ENCODE measurements at places on chromosomes 2 and 18.

DNA sequence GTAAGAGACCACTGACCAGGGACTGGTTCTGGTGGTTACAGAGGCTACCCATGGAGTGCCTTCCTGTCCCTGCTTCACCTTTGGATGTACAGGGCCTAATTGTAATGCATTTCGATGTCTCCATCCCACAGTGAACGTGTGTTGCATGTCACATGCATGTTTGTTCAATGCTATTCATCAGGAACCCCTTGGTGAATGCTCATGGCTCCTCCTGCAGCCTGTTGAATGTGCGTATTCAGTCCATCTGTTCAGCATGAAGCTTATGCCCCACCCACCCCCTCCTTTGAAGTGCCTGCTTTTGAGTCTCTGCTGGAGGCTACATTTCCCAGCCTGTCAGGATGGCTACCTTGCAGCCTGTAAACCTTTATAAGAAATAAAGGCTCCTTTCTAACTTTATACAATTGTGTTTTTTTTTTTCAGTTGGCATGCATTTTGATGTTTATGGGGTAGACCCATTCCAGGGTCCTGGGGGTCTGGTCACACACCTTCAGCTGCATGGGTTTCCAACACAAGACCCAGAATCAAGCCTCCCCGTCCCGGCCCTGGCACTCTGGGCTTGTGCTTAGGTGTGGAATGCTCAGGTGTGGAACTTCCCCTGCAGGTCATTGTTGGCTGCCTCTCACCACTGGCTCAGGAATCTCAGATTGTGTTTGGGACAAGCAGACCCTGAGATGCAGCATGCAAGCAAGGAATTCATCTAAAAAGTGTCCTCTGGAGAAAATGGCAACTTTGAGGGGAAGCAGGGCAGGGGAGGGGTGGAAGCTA, 238.8 kb upstream of the HDAC4 start:
- DNase-seq: no peak
- no peak overlapping the region for H3K4me3 ChIP-seq
- H3K27me3 ChIP-seq: no peaks in the 10 kb centered on the region
- no peak overlapping the region for H3K27ac ChIP-seq

- H3K36me3 ChIP-seq: no peaks in the 10 kb centered on the region
- no peak overlapping the region for H3K4me3 ChIP-seq
- H3K27ac ChIP-seq: no peak overlapping the region
- no peaks in the 10 kb centered on the region for H3K4me1 ChIP-seq
These were observed 66.7 kb upstream of the DNAJC10 start for GRCh38 chr2:182649316-182649715.

DNA sequence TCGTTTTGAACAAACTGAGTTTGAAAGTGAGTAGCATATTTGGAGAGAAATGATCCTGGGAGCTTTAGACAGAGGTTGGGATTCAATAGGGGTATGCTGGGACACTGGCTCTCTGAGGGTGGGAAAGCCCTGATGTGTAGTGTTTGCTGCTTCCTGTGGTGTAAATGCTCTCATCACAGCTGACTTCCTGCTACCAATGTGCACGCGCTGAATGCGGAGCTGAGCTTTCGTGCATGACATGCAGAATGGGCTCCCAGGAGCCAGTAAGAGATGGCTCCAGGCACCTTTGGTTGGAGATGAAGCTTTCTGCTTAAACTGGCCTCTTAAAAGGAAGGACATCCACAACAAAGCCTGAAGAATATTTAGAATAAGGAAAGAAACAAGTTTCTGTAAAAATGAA, 224.1 kb upstream of the CCDC150 start:
- H3K27me3 ChIP-seq: no peaks in the 10 kb centered on the region
- no peaks in the 10 kb centered on the region for H3K4me1 ChIP-seq
- no peak overlapping the region for H3K4me3 ChIP-seq

GRCh38 chr2:31258351-31258750, 24.4 kb downstream of the EHD3 start:
- no peaks in the 10 kb centered on the region for H3K36me3 ChIP-seq
- H3K27me3 ChIP-seq: no peaks in the 10 kb centered on the region
- no peak overlapping the region for H3K27ac ChIP-seq
- H3K4me1 ChIP-seq: no peaks in the 10 kb centered on the region
- no peak overlapping the region for H3K4me3 ChIP-seq

- H3K27me3 ChIP-seq: no peaks in the 10 kb centered on the region
- no peak overlapping the region for H3K4me3 ChIP-seq
- H3K4me1 ChIP-seq: no peaks in the 10 kb centered on the region
- H3K36me3 ChIP-seq: no peaks in the 10 kb centered on the region
- H3K27ac ChIP-seq: no peak overlapping the region
These were observed 11.4 kb upstream of the UXS1 start for GRCh38 chr2:106205488-106205887.

DNA sequence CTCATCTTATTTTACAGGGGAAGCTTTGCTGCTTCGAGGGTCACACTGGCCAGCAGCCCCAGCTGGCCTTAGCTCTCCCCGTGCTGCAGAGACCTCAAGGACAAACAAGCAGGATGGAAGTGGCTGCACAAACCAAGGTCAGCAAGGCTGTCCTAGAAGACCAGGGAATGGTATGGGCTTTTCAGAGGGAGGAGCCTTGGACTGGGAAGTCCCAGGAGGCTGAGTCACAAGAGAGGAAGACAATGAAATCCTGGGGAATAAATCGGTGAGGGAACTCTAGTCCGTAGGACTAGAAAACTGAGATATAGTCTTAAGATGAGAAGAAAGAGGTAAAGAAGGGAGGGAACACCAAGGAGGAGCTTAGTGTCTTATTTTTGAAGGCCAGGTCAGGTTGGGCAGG, 15.7 kb downstream of the CREG2 start:
- no peak overlapping the region for H3K4me3 ChIP-seq
- no peaks in the 10 kb centered on the region for H3K36me3 ChIP-seq
- H3K27me3 ChIP-seq: no peaks in the 10 kb centered on the region
- H3K27ac ChIP-seq: no peak overlapping the region

DNA sequence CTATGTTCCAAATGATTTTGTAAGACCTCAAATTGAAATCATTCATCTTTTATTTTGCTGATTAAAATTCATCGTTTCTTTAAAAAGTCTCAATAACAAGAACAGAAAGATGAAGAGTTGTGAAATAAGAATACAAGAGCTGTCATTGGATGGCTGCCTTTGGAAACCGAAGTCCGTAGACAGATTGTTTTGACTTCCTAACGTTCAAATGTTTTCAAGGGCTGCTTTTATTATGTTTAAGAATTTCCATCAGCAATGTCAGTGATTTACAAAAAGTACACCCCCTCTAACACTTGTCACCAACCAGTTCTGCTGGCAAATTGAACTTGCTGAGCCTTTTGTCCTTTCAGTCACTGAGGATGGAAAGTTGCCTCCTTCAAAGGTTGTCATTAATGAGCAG, 89.6 kb downstream of the KCNE4 start:
- no peaks in the 10 kb centered on the region for H3K27me3 ChIP-seq
- H3K4me1 ChIP-seq: no peaks in the 10 kb centered on the region
- no peak overlapping the region for H3K27ac ChIP-seq

- no peaks in the 10 kb centered on the region for H3K36me3 ChIP-seq
- H3K27ac ChIP-seq: no peak overlapping the region
- no peaks in the 10 kb centered on the region for H3K4me1 ChIP-seq
- H3K27me3 ChIP-seq: no peaks in the 10 kb centered on the region
- no peak for DNase-seq
These were observed 141.1 kb downstream of the CELF4 start for GRCh38 chr18:37424507-37424906.

DNA sequence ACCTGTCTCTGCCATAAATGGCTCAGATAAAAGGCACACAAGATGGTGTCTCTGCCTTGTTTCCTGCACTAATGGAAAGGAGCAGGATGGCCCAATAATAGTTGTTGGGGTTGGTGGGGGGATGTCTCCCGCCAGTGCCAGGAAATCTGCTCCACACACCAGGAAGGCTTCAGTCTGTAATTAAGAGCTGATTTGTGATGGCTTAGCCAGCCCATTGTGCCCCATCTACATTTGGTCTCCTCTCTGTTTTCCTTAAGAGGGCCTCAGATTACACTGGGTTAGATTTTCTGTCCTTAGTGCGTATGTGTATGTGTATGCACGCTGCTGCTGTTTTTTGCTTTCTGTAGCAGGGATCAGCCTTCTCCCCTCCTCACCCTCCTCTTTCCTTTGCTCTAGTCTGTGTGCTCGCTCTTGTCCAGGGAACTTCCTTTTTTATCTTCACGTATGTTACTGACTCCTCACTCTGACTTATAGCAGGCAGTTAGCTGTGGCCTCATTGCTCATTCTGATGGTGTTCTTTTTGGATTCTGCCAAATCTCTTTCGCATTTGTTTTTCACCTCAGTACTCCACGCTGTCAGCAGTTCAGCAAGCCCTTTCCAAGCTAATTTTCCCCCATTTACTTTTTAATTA, 33.4 kb upstream of the MGAT5 start:
- no peaks in the 10 kb centered on the region for H3K27me3 ChIP-seq
- H3K4me3 ChIP-seq: no peak overlapping the region
- no peak for DNase-seq
- H3K36me3 ChIP-seq: no peaks in the 10 kb centered on the region

DNA sequence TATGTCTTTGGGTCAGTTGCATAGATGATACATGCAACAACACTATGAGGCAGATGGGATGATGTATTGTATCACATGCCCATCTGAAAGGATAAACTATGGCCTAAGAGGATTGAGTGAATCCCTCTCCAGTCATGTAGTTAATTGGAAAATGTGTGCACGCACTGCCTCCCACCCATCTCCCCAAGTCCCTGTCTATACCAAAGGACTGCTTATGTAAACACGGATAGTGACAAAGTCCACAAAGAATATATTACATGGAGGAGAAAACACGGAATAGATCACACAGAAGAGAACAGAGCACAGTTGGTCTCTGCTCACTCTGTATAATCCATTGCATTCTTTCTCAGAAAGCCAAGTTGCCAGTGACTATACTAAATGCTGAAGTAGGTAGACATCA, 82.4 kb downstream of the NCKAP5 start:
- peaks cover 21% of the 10 kb centered on the region for H3K4me1 ChIP-seq
- no peaks in the 10 kb centered on the region for H3K27me3 ChIP-seq
- H3K4me3 ChIP-seq: no peak overlapping the region
- no peak overlapping the region for H3K27ac ChIP-seq
- no peak for DNase-seq

DNA sequence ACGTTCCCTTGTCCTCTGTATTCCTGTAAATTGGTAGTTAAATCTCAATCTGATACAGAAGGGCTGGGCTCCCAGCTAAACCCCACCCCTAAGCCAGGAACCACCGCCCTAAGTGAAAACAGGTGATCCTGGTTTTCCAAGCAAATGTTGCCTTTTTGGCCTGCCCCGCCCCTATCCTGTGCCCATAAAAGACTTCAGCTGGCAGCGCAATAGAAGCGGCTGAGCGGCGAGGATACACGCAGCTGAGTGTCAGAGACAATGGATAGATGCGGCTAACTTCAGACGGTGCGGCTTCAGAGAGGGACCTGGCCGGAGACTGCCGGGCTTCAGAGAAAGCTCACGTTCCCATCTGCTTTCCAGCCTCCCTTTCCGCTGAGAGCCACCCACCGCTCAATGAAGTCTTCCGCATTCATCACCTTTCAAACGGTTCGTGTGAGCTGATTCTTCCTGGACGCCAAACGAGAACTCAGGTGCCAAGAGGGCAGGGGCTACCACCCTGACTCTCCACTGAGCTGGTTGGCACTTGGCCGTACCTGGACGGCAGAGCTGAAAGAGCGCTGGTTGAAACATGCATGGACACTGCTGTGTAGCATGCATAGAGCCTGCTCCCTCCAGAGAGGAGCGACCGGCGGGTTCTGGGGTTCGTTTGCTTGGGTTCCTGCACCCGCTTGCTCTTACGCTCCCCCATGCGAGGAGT, 49.5 kb upstream of the POLE4 start:
- no peaks in the 10 kb centered on the region for H3K4me1 ChIP-seq
- DNase-seq: no peak
- H3K36me3 ChIP-seq: no peaks in the 10 kb centered on the region

DNA sequence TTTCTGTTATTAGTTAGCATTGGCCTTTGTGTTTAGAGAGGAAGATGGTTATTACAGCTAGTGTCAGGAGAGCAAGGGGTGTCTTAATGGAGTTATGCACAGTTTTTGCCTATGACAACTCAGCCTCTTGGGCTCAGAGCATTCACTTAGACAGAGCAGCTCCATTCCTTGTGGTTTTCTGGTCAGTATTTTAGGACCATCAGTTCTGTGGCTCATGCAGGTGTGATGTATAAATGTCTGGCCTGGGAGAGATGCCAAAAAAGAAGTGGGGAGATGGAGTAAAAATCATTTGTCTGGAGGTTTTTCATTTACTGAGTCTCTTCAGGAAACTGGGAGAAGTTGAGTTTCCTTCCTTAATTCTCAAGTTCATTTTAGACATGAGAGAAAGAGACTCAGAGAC, 79.7 kb downstream of the PRKCE start:
- no peak overlapping the region for H3K27ac ChIP-seq
- DNase-seq: no peak
- H3K4me1 ChIP-seq: no peaks in the 10 kb centered on the region
- H3K36me3 ChIP-seq: no peaks in the 10 kb centered on the region
- no peaks in the 10 kb centered on the region for H3K27me3 ChIP-seq

GRCh38 chr18:7066965-7067555, 50.5 kb downstream of the LAMA1 start:
- H3K4me3 ChIP-seq: no peak overlapping the region
- no peak for DNase-seq
- no peaks in the 10 kb centered on the region for H3K36me3 ChIP-seq
- H3K27me3 ChIP-seq: no peaks in the 10 kb centered on the region

- H3K4me1 ChIP-seq: no peaks in the 10 kb centered on the region
- no peak overlapping the region for H3K4me3 ChIP-seq
- H3K36me3 ChIP-seq: no peaks in the 10 kb centered on the region
- no peak overlapping the region for H3K27ac ChIP-seq
- H3K27me3 ChIP-seq: no peaks in the 10 kb centered on the region
These were observed 285.3 kb downstream of the RAD51AP2 start for GRCh38 chr2:17232776-17233556.

DNA sequence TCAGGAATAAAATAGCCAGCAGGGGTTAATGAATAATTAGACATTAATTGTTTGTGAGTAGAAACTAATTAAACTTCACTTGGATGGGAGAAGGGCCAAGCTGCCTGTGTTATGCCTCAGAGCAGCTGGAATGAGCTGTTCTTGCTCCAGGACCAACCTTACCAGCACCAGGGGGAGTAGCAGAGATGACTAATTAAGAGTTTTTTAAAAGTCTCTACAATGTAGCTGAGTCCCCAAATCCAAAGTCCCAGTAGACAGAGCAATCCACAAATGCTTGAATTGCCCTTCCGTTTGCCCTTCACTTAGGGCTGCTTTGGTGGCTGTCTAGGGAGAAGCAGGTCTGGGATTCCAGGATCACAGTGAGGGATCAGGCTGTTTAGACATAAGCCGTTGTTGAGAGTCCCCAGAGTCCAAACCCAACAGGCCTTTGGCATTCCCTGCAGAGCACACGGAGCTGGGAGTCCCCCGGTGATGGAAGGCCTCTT, 59.4 kb downstream of the RHOB start:
- no peaks in the 10 kb centered on the region for H3K27me3 ChIP-seq
- no peaks in the 10 kb centered on the region for H3K4me1 ChIP-seq
- DNase-seq: no peak
- no peak overlapping the region for H3K4me3 ChIP-seq
- H3K27ac ChIP-seq: no peak overlapping the region

GRCh38 chr2:467892-468647, 180.2 kb upstream of the ALKAL2 start:
- H3K4me1 ChIP-seq: no peaks in the 10 kb centered on the region
- H3K4me3 ChIP-seq: no peak overlapping the region
- H3K27ac ChIP-seq: no peak overlapping the region
- peaks cover 12% of the 10 kb centered on the region for H3K27me3 ChIP-seq

All from right lobe of liver (tissue), 6 donors.